ENCODE measurements at places on chromosomes 2 and 18.

DNA sequence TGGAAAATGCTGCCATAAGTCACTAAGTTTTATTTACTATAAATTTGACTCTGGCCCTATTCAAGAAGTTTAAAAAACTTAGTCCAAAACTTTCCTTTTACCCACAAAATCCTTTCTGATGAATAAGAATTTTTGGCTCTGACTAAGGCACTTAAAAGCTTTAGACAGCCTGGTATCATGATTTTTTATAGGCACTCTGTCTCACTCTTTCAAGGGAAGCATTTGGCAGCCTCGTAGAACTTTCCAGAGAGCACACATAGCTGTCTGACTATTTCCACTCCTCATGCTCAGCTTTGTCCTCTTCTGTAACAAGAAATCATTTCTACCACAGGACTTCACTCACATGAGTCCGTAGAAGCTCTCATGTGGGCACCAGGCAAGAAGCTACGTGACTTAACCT is 32.3 kb upstream of the XDH start:
- DNase-seq = no peak

- no peak for DNase-seq
Observed at GRCh38 chr2:157837851-157838441, 38.2 kb downstream of the ACVR1 start.

DNA sequence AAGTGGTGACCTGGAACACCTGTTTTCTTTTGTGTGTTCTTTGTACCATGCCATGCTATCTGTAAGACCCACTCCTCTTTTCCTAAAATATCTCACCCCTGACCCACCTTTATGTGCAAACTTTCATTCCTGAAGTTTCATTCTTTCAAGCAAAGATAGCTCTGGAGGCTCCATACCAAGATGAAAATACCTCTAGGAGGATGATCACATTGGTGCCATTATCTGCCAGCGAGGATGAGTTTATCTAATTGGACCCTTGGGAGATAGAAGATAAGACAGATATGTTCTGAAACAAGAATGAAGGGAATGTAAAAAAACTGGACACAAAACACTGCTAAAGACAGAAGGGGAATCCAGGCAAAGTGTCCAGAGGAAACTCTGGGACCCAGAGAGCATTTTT is 24.1 kb downstream of the BOD1L2 start:
- no peak for DNase-seq

DNA sequence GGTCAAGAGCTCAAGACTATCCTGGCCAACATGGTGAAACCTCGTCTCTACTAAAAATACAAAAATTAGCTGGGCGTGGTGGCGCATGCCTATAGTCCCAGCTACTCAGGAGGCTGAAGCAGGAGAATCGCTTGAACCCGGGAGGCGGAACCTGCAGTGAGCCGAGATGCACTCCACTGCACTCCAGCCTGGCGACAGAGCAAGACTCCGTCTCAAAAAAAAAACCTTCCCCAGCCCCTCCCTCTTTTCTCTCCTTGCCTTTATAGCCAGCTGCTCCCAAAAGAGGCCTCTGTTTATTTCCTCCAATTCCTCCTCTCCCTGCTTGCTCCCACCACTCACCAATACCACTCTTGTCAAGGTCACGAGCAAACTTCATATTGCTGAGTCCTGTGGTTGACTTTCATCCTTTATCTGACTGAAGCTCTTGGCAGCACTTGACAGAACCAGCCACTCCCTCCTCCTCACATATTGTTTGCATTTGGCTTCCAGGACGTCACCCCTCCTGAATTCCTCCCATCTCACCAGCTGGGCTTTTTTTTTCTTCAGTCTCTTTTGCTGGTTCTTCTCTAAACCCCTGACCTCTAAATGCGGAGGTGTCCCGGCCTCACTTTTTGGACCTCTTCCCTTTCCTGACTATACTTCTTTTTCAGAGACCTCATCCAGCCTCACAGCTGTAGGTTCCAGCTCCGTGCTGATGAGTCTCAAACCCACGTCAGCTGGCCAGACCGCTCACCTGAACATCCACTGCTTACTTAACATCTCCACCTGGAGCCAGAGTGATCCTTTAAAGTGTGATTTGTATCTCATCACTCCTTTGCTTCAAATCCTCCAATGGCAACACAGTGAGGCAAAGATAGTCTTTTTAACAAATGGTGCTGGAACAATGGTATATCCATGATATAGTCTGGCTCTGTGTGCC is 84.6 kb upstream of the CAB39 start:
- no peak for DNase-seq

- DNase-seq = no peak
Observed at GRCh38 chr2:231891514-231891905, 34.7 kb downstream of the NPPC start.

DNA sequence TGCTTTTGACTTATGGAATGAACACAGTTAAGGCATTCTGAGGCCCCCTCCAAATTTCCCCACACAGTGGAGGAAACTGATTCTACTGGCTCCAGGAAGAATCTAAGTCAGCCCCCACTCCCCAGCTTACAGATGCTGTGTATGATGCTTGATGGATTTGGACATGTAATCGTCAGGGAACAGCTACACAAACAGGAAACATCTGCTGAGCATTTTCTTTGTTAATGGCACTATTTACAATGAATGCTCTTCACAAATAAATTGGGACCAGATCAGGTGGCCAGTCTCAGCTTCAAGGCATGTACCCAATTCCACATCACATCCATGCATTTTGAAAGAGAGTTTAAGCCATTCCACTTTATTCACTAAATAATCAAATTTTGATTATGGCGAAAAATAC is 562.3 kb downstream of the SOX11 start:
- DNase-seq = no peak

- no peak for DNase-seq
Observed at GRCh38 chr18:63511285-63511684, 30.9 kb upstream of the SERPINB12 start.

DNA sequence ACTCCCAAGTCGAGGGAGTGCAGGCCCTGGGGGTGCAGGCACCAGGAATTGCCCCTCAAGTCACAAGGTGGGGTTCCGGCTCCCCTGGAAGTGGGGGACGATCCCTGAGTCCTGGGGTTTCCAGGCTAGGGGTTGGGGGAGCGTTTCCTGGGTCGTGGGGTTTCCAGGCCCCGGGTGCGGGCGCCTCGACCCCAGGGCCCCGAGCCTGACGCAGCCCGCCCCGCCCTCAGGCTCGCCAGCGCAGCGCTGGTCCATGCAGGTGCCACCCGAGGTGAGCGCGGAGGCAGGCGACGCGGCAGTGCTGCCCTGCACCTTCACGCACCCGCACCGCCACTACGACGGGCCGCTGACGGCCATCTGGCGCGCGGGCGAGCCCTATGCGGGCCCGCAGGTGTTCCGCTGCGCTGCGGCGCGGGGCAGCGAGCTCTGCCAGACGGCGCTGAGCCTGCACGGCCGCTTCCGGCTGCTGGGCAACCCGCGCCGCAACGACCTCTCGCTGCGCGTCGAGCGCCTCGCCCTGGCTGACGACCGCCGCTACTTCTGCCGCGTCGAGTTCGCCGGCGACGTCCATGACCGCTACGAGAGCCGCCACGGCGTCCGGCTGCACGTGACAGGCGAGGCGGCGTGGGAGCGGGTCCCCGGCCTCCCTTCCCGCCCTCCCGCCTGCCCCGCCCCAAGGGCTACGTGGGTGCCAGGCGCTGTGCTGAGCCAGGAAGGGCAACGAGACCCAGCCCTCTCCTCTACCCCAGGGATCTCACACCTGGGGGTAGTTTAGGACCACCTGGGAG is 12.0 kb downstream of the SIGLEC15 start:
- DNase-seq = no peak

DNA sequence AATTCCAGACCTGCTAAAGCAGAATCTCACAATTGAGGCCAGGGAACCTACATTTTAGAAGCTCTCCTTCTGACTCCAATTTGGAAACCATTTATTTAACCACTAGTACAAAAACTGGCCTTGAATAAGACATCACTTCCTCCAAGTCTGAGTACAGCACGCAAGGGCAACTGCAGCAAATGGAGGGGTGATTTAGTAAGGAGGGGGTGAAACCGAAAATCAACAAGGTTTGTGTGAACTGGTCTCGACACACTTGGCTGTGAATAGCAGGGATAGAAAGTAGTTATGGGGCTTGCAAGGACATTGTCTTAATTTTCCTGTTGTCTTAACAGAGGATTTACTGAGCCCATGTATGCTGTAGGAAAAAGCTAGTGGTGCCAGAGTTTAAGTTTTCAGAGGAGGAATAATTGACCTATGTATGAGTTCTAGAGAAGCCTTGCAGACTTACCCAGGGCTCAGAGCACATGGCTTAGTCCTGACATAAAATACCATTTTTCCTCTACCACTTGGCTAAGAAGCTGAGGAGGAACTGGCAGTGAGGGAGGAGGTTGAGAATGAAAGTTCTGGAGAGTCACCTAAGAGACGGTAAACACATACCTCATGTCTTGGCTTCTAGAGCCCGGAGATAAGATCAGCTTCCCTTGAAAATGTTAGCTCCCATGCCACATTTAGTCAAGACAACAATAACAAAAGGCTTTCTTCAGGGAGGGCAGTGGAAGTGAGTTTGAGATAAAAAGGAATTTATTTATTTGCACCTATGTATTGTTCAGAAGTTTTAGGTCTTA is 114.8 kb downstream of the SMAD2 start:
- DNase-seq = no peak

DNA sequence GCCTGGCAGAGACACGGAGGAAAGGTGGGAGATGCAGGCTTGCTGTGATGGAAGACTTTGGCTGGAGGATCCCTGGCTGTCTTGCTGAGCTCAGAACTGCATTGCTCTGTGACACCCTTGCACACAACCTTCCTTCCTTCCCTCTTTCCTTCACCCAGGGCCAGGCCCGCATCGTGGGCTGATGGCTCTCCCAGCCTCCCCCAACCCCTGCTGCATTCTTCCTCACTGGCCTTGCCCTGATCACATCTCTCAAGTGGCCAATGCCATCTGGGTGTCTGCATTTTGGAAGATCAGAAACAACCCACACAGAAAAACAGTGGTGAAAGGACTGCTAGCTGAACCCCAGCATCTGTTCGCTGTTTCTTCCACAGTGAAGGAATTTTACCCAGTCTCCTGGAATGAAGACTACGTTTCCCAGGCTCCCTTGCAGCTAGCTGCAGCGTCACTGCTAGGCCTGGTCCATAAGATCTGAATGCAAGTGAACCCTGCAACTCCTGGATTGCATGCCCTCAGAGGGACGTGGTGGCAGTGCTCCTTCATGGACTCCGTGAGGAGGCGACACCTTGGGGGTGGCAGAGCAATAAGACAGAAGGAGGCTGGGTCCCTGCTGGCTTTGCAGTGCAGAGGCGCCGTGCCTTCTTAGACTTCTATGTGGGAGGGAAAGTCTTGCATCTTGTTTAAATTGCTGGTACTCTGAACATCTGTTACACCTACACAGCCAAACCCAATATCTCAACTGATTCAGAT is 78.9 kb upstream of the YWHAQ start:
- no peak for DNase-seq

- DNase-seq = no peak
Observed at GRCh38 chr2:55009277-55010060, 40.8 kb downstream of the RTN4 start.

- DNase-seq = no peak
Observed at GRCh38 chr2:152433289-152433688, 98.3 kb downstream of the FMNL2 start.

DNA sequence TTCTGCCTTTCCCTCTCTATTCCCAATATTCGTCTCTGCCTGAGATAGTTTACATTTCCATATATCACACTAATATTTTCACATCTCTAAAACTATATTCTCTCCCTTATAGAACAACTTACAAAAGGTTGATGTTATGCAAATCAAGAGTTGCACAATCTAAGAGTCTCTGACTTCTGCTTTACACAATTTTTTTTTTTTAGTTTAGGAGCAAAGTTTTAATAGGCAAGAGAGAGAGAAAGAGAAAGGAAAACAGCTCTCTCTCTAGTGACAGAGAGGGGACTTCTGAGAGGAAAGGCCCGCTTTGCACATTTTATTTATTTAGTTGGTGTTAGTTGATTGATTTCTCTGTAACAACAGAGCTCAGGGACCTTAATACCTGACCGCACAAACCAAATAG is 380.2 kb downstream of the TXNL1 start:
- no peak for DNase-seq

- DNase-seq = no peak
Observed at GRCh38 chr2:168056242-168056787, 191.1 kb downstream of the STK39 start.

DNA sequence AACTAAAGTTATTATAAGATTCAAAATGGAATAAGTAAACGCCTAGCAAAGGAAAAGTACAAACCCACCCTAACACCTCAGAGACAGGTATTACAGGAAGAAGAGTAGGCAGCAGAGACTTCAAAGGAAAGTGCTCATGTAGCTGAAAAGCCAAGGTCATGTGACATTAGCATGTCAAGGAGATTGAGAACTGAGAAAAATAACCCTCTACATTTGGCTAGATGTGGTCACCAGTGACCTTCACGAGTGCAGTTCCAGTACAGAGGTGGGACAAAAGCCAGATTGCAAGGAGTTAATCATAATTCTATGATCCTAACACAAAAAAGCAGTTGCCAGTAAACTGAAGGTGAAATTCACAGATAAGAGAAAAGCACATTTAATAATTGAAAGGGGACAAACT is 252.7 kb downstream of the ZEB2 start:
- no peak for DNase-seq

- DNase-seq = no peak
Observed at GRCh38 chr2:18381386-18381785, 179.1 kb downstream of the RDH14 start.

GRCh38 chr18:45202061-45202460 is 413.2 kb upstream of the SLC14A2 start:
- DNase-seq = no peak

DNA sequence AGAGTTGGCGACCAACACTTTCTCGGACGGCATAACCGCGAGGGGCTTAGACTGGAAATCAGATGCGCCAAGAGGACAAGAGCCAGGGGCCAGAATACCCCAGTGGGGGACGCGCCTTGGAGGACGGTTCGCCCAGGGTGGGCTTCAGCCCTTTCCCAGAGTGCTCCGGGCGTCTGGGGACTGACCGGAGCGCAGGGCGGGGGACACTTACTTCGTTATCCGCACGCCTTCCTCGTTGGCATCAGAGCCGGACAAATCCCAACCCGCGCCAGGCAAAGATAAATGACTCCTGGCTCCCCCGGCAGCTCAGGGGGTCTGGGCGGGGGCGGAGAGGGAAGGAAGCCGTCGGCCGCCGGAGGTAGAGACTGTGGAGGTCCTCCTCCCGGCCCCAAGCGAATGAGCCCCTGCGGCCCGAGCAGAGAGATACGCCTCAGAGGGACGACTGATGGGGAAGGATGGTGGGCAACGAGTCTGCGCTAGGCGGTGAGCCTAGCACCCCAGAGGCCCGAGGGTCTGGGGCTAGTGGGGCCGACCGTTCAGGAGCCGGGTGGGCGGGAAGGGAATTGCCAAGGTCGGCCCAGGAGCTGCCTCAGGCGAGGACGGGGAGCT is 4.7 kb upstream of the SATB2 start:
- DNase-seq = no peak

GRCh38 chr2:117902933-117903332 is 88.4 kb downstream of the DDX18 start:
- DNase-seq = no peak

- no peak for DNase-seq
Observed at GRCh38 chr2:149657401-149658040, 69.9 kb upstream of the MMADHC start.

- DNase-seq = no peak
Observed at GRCh38 chr2:96608469-96609455, 29.4 kb downstream of the KANSL3 start.

- no peak for DNase-seq
Observed at GRCh38 chr2:23782126-23782525, 144.8 kb downstream of the ATAD2B start.

GRCh38 chr2:23235292-23235691 is 149.7 kb upstream of the KLHL29 start:
- no peak for DNase-seq

GRCh38 chr2:180728928-180729559 is 251.4 kb upstream of the UBE2E3 start:
- DNase-seq = no peak

Data from HuH-7.5 (cell line).